CD8-positive, alpha-beta memory T cell (primary cell): ENCODE measurements at places on chromosomes 2 and 18. TPM values are rescaled to one million over a fixed set of nuclear protein-coding genes. Genes with fewer than 3 reads are reported as not detected.

DNA sequence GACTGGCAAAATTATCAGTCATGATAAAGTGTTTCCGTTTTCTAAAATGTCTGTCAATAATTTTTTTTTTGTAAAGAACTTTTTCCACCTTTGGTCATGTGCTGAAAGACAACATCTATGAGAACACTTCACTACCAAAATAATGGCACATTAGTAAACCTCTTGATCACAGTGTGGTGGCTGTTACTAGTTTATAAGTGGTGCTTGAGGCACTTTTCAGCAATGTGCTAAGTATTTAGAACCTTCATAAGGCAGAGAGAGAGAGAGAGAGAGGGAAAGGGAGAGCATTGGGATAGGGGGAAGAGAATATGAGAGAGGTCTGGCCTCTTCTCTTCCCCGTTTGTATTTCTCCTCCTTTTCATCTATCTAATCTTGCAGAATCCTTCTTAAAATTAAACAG, 1.1 kb upstream of the NYAP2 start:
- peaks cover 3% of the 10 kb centered on the region for H3K27me3 ChIP-seq
- no peaks in the 10 kb centered on the region for H3K4me1 ChIP-seq
- H3K36me3 ChIP-seq, result no peaks in the 10 kb centered on the region

GRCh38 chr2:181680937-181681811, 857 bp upstream of the NEUROD1 start:
- H3K27ac ChIP-seq, result no peak overlapping the region
- no peak overlapping the region for H3K4me3 ChIP-seq
- peaks cover 19% of the 10 kb centered on the region for H3K4me1 ChIP-seq
- no peak for DNase-seq
- H3K36me3 ChIP-seq, result no peaks in the 10 kb centered on the region

DNA sequence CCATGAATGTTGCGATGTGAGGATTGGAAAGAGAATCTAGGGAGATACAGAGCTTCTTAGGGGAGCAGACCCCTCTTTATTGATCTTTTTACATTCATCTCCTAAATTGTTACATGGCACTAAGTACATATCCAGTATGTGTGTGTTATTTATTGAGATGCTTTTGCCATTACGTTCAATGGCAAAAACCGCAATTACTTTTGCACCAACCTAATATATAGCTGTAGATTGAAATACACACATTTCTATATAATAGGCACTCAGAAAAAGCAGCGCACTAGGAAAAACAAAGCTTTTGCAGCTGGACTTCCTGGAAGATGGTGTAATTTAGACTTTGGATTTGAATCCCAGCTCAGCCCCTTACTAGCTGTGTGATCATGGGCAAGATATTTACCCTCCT, 849.4 kb downstream of the SLC4A3 start:
- H3K27ac ChIP-seq, result no peak overlapping the region
- no peak for DNase-seq
- H3K27me3 ChIP-seq, result no peaks in the 10 kb centered on the region
- no peaks in the 10 kb centered on the region for H3K36me3 ChIP-seq

IL36B gene
- not detected for polyA plus RNA-seq

LAMA3 gene
- polyA plus RNA-seq, result 0.47 TPM

EMILIN2 gene
- 4.5 TPM for polyA plus RNA-seq
